Brain (organoid and tissue), 16 donors: ENCODE measurements at places on chromosomes 7 and 10. TPM values are rescaled to one million over a fixed set of nuclear protein-coding genes. Genes with fewer than 3 reads are reported as not detected.
A peak's percentile ranks its signal among the peaks of the same experiment; 100 is the strongest.

GRCh38 chr7:344608-344994 is 54.6 kb downstream of the FOXL3 start:
- no peak for DNase-seq

- no peak for DNase-seq
Measured at GRCh38 chr7:72187179-72187578, 225.0 kb downstream of the CALN1 start.

- DNase-seq: no peak
Measured at GRCh38 chr7:126778101-126778500, 474.6 kb downstream of the GRM8 start.

DNA sequence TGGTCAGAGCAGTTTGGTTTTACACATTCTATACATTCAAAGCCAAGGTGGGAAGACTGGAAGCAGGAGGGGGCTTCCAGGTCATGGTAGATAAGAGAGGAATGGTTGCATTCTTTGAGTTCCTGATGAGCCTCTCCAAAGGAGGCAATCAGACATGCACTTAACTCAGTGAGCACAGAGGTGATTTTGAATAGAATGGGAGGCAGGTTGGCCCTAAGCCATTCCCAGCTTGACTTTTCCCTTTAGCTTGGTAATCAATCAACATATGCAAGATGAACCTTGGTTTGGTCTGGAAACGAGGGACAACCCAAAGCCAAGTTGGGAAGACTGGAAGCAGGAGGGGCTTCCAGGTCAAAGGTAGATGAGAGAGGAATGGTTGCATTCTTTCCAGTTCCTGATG is 31.4 kb downstream of the TCERG1L start:
- DNase-seq: no peak

GRCh38 chr7:141463986-141464385 is 87.2 kb upstream of the AGK start:
- no peak for DNase-seq

GRCh38 chr10:107126512-107127065 is 37.9 kb downstream of the SORCS1 start:
- peak; percentile 53 for DNase-seq

- DNase-seq: no peak
Measured at GRCh38 chr10:44024356-44025116, 360.4 kb downstream of the CXCL12 start.

DNA sequence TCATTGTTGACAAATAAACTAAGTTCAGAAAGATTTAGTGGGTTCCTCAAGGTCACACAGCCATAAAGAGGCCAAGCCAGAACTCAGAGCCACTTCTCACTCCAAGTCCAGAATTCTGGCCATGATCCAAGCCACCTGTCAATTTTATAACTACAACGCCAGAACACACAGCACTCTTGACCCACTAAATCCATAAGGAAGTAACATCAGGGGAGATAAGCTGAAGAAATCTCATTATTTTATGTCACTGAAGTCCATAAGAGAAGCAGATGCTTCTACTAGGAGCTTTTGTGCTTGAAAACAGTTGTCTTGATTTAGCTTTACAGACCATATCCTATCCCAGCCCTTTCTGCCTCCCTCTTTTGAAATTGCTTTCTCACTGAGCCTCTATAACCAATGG is 15.9 kb downstream of the ADAM12 start:
- no peak for DNase-seq

- no peak for DNase-seq
Measured at GRCh38 chr7:116780521-116780920, 81.9 kb upstream of the CAPZA2 start.

DNA sequence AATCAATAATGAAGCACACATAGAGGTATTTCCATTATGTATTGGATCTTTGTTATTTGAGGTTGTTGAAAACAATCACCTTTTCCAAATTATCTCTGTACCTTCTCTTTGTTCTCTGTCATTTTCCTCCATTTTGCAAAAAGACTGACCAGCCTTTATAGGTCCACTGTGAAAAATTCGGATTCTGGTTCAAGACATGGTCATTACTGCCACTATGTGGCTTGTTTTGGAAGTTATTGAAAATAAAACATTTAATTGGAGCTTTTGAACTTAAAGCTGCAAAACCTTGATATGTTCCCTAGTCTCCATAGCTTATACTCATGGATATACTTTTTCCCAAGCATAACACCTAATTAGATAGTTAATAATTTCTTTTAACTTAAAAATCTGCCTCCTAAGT is 1094.4 kb downstream of the NRG3 start:
- DNase-seq: peak; percentile 22

DNA sequence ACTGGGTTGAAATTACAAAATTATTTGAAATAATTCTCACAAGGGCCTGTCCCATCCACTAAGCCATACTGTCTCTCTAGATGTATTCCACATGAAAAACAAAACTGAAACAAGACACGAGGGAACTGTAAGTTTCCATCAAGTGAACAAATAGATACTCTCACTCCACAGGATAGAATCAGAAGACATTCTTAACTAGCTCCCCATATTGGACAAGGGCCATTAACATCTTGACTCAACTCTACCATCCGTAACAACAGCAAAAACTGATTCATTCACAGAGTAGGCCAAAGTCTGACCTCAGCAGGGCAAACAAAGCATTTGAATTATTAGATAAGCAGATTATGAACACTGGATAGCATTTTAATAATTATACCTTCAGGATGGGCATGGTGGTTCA is 29.1 kb downstream of the UBE2H start:
- no peak for DNase-seq

DNA sequence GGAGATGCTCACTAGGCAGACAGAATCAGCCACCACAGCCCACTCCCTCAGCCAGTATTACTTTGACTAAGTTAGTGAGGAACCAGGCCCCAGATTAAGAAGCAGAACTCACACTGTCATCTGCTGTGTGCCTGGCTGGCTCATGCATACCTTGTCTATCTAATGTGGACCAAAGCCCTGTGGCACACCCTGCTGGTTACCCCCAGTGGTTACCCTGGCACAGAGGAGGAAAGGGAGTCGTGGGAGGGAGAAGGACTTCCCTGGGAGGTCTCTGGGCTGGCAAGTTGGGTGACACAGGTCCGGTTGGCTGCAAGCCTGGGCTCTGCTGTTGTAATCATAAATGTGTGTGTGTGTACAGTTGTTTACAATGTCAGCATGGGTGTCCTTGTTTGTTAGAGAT is 7.5 kb upstream of the SH2D4B start:
- no peak for DNase-seq

DNA sequence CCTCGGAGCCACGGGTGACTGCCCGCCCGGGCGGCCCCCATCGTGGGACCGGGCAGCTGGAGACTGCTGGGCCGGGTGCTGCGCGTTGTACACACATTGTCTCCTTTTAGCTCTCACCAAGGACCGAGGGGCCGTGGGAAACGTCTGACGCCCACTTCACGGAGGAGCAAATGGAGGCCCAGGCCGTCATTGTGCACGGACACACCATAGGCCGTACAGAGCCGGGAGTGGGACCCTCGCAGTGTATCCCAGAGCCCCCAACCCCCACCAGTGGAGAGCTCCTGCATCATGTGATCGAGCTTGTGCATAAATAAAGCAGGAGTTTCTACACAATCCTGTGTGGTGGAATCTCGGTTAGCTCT is 722 bp downstream of the DENND10 start:
- peak; percentile 64 for DNase-seq

OR2A1 gene
- polyA plus RNA-seq: not detected

TAS2R5 gene
- polyA plus RNA-seq: not detected

DLG5 gene
- 20.7 TPM for polyA plus RNA-seq
